ENCODE measurements at places on chromosomes 6 and 20. TPM values are rescaled to one million over a fixed set of nuclear protein-coding genes. Genes with fewer than 3 reads are reported as not detected.

DNA sequence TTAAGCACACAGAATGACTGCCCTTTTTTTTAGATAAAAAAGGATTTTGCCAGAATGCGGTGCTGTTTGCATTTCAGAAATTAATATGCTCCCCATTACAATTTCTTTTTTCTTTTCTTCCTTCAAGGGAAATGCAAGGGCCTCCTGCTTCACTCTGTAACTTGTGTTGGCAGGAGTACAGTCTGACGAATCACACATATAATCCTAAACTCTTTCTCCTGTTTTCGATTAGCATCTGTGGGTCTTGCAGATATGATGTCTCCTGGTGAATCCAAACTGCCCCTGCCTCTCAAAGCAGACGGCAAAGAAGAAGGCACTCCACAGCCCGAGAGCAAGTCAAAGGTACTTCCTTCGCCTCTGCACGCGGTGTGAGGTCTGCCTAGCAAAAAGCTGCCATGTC lies 149.5 kb downstream of the TMEM242 start:
- no peak for DNase-seq

GRCh38 chr20:23628402-23629016 lies 9.2 kb downstream of the CST3 start:
- DNase-seq: peak; percentile 32

- no peak for DNase-seq
Observed at GRCh38 chr6:164826831-164827468, 482.5 kb downstream of the C6orf118 start.

DNA sequence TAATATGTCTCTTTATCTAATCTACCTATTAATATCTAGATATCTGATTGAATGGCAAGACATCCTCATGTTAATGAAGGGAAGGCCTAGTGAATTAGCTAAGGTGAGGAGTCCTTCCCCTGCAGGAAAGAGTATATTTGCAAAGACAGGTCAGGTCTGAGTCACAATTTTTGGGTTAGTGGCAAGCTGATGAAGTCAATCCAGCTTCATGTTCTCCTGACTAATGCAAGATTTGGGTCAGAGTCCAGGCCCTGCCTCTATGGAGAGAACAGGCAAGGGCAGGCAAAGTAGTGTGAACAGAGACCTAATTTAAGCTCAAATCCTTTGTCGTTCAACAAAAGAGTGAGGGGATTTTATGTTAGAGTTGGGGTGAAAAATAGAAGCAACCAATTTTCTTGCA lies 496.7 kb downstream of the BMP2 start:
- no peak for DNase-seq

DNA sequence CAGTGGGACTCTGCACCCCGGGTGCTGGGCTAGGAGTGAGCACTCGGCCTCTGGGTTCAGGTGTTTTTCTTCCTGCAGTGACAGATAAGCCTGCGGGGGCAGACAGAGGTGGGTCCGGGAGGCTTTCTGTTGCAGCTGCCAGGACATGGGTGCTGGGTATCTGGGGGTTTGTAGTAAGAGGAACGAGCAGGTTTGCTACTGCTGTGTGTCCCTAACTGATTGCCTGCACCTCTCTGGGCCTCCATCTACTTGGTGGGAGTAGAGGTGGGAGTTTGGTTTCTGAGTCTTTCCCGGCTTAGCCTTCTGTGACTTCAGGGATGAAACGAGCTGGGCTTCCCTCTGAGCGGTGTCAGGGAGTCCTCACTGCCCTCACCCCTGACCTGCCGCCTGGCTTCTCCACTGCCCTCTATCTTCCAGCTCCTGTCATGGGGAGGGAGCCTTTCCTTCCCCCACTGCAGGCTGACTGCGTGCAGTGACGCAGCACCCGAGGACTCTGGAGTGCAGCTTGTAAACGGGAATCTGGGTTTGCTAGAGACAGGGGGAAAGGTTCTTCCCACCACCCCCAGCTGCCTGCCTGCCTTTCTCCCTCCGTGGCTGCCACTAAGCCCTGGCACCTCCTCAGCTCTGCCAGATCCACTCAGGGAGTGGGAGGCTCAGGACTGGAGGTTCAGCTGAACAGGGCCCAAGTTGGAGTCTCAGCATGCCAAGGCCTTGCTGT lies 6.7 kb downstream of the DLGAP4 start:
- no peak for DNase-seq

MUC22 gene
- not detected for total RNA-seq

TMEM170B gene
- total RNA-seq: 0.77 TPM

OR2B6 gene
- total RNA-seq: not detected

CD40 gene
- 2.6 TPM for total RNA-seq

Data from LHCN-M2 (cell line).